ENCODE measurements at places on chromosomes 2 and 18.

DNA sequence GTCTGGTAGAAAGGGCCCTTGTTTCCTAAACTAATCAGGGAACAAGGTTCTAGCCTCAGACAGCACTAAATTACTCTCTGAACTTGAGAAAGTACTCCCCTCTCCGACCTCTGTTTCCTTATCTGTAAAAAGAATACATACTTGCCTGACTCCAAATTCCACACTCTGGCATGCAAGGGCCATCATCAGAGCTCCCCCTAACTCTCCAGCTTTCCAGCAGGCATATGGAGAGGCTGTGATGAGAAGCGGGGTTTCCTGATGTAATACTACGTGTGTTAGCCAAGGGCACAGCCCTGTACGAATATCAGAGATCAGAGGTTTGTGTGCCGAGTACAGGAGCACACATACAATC is 1.8 kb upstream of the EVA1A start:
- no peak for DNase-seq

DNA sequence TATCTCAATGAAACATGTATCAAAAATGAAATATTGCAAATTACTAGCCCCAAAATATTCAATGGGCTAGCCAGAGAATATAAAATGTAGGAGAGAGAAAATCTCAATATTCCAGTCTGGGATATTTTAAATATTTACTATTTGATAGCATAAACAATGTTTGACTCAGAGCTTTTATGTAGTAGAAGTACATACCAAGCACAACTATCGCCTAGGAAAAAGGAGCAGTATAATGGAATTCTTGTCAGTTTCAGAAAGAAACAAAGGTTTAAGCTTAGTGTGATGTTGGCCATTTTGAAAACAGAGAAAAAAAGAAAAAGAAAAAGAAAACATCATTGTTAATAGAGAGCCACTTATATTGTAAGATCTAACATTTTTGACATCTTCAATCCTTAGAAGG is 1961.9 kb upstream of the CELF4 start:
- DNase-seq, result no peak

DNA sequence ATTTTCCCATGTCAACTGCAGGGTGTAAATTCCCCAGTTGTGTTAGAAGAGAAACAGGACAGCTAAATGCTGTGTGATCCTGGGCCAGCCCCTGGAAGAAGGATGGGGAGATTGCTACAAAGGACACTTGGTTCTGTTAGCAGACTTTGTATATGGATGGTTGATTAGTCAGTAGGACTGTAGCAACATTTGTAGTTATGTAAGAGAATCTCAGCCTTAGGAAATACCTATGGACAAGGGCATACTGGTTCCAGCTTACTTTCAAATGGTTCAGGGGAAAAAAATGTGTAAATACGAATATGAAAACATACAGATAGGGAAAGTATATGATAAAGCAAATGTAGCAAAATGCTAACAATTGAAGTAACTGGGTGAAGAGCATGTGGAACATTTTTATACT is 47.6 kb downstream of the GNAL start:
- DNase-seq, result no peak

- no peak for DNase-seq
Observed at GRCh38 chr2:204228169-204228886, 291.8 kb downstream of the ICOS start.

- no peak for DNase-seq
Observed at GRCh38 chr2:232893834-232894233, 23.8 kb downstream of the SNORC start.

GRCh38 chr18:12305930-12306629 is 2.0 kb upstream of the TUBB6 start:
- no peak for DNase-seq

GRCh38 chr2:135256531-135257260 is 204.6 kb downstream of the RAB3GAP1 start:
- no peak for DNase-seq

- no peak for DNase-seq
Observed at GRCh38 chr18:68694316-68694715, 20.6 kb downstream of the TMX3 start.

- no peak for DNase-seq
Observed at GRCh38 chr18:52875725-52876124, 535.7 kb downstream of the DCC start.

- DNase-seq, result no peak
Observed at GRCh38 chr2:54964816-54965215, 85.4 kb downstream of the RTN4 start.

- DNase-seq, result no peak
Observed at GRCh38 chr2:128441341-128442052, 122.8 kb upstream of the HS6ST1 start.

- DNase-seq, result no peak
Observed at GRCh38 chr18:45738660-45739059, 14.7 kb downstream of the SLC14A1 start.

DNA sequence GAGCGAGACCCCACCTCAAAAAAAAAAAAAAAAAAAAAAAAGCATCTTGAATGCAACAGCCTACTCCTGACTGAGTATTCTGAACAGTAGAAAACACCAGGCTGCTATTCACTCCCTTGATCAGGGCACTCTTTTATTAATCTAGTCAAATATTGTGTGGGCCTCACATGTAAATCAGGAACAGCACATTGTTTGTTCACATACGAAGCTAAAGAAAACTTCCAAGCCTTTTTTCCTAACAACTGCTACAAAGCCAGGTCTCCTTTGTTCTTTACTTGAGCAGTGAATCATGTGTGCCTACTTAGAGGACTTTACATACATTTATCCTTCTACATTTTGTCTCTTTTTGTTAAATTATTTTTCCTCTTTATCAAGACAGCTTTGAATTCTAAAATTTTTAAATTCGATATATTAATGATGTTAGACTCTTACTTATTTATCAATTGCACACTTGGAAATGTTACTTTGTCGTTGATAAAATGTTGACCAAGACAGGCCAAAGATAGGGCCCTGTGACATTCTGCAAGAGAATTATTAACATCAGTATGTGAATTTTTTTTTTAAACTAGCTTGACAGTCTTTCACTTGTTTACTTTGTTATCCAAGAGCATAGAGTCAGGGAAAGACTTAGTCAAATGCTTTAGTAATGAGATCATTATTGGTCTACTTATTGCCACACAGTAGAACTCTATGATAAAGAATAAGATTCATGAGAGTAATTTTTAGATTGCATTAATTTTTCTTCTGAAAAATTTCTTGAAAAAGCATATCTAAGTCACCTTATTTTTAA is 13.2 kb downstream of the SPATS2L start:
- no peak for DNase-seq

- no peak for DNase-seq
Observed at GRCh38 chr2:67544286-67544685, 147.2 kb downstream of the ETAA1 start.

- DNase-seq, result no peak
Observed at GRCh38 chr2:38057651-38058410, 18.1 kb downstream of the CYP1B1 start.

DNA sequence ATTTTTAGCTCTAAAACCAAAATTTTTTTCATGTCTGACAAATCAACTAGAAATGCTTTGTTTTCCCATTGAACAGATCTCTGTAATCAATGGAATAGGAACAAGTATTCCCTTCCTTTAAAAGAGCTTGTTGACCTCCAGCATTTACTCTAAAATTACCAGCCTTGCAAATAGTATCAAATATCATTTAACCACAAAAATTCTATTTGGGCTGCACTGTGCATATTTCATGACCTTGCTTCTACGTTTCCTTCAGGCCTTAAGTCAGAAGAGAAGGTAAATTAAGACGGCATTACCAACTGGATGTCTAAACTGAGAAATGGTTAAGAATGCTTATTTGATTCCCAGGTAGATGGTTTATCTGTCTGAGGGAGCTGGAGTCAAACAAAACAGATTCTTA is 33.3 kb upstream of the NRXN1 start:
- DNase-seq, result no peak

DNA sequence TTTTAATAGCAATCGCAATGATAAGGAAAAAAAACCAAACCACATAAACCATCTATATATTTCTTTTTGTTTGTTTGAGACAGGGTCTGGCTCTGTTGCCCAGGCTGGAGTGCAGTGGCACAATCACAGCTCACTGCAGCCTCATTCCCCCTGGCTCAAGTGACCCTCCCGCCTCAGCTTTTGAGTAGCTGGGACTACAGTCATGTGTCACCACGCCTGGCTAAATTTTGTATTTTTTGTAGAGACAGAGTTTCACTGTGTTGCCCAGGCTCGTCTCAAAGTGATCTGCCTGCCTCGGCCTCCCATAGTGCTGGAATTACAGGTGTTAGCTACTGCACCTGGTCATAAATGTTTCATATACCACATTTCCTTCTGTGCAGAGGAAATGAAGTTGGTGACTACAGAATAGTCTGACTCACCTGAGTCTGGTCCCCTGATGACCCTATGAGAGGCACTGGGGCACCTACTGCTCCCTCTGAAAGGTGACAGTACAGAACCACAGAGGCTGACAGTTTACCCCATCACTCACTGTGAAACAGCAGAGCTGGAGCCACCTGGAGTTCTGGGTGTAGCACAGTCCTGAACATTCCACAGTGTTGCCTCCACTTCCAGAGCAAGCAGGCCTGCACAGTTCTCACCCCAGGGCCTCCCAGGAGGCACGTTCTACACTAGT is 183.7 kb upstream of the PXDN start:
- no peak for DNase-seq

DNA sequence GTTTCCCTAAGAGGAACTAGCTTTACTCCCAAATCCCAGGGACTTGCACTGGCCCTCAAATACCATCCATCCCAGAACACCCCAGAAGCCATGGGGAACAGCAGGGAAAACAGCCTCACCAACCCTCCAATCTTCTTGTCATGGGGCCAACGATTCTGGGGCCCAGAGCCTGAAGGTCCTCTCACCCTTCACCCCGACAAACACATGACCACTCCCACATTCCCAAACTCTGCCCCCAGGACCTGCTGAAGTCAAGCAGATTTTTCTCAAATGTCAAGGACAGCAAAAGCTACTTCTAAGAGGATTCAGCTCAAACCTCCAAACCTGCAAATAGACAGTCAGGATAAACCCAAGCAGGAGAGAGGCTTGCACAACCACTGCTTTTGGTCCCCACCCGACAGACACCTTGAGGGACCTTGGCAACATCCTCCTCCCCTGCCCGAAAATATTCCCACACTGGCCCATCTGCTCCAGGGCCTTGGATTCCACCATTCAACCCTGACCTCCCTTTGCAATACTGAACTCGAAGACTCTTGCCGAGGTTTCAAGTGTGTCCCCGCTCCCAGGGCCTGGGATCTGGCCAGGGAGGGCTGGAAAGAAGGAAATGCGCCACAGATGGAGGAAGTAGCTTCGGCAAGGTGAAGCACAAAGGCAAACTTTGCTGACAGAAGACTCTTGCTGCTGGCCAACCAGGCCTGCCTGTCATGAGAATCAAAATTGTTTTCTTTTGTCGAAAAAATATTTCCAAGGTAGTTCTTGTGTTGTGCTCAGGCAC is 143.3 kb downstream of the ZFP36L2 start:
- DNase-seq, result no peak

GRCh38 chr2:3223080-3223923 is 154.3 kb downstream of the EIPR1 start:
- no peak for DNase-seq

DNA sequence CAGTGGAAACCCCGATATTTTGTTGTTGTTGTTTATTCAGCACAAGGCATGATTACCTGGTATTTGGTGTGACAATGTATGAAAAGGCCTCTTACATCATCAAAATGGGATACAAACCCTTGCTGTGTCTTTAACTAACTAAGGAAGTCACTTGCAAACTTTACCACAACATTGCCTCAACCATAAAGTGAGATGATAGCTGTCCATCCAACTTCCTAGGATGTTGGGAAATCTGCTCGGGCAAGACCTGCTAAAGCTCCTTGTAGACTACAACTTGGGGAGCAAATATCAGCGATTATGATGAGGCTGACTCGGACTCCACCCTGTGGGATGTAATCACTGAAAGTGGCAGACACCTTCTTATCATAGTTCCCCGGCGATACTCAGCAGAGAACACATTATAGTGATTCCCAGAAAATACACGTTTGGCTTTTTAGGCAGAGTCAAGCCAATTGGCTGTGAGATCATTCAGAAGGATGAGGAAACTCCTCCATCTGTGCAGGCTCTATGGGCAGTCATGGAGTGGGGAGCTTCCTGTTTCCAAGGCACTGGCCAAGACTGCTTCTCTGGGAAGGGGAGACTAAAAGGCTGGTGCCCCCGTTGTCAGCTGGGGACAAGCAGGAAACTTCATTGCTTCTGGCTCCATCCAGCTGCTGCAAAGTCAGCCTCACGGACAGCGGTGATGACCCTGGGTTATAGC is 289.0 kb downstream of the RNF144A start:
- no peak for DNase-seq

DNA sequence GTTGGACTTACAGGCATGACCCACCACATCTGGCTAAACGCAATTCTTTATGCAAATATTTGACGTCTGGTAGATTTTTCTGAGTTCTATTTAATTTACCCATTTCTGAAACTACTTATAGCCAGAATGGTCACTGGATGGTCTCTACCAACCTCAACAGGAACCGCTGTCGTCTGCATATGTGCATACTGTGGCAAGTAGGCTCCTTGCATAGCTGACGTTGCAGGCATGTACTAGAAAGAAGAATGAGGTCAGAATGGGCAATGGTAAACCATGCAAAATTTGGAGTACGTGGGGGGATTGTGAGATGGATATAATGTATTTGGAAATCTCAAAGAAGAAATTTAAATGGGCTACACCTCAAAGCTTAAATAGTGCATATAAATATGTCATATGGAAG is 77.1 kb upstream of the ITGB6 start:
- DNase-seq, result no peak

DNA sequence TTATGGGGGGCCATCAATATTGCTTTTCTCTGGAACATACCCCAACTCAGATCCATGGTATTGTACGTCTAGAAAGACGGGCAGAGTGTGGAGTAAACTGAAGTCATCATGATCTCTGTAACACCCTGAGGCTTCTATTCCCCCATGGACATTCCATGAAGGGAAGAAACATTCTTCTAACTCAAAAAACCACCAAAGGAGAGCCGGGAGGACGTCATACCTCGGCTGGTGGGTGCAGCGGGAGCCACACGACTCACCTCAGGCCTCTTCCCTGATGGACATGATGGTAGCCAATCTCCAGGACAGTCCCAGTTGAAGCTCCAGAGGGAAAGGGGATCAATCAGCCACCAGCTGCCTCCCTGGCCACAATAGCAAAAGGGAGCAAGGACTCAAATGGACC is 127.3 kb downstream of the MREG start:
- DNase-seq, result no peak

GRCh38 chr18:36195427-36196122 is 8.3 kb downstream of the MOCOS start:
- DNase-seq, result no peak

GRCh38 chr2:17901246-17901645 is 22.8 kb downstream of the KCNS3 start:
- no peak for DNase-seq

GRCh38 chr18:24986666-24987302 is 365.2 kb downstream of the ZNF521 start:
- DNase-seq, result no peak

GRCh38 chr2:50018921-50019320 is 864.6 kb upstream of the FSHR start:
- no peak for DNase-seq

Data from GM04503 (cell line).